Hematopoietic multipotent progenitor cell treated with erythropoietin and hydrocortisone succinate and interleukin-3 and kit ligand, for 8 days (in vitro differentiated cells): ENCODE measurements at places on chromosomes 11 and 22.

DNA sequence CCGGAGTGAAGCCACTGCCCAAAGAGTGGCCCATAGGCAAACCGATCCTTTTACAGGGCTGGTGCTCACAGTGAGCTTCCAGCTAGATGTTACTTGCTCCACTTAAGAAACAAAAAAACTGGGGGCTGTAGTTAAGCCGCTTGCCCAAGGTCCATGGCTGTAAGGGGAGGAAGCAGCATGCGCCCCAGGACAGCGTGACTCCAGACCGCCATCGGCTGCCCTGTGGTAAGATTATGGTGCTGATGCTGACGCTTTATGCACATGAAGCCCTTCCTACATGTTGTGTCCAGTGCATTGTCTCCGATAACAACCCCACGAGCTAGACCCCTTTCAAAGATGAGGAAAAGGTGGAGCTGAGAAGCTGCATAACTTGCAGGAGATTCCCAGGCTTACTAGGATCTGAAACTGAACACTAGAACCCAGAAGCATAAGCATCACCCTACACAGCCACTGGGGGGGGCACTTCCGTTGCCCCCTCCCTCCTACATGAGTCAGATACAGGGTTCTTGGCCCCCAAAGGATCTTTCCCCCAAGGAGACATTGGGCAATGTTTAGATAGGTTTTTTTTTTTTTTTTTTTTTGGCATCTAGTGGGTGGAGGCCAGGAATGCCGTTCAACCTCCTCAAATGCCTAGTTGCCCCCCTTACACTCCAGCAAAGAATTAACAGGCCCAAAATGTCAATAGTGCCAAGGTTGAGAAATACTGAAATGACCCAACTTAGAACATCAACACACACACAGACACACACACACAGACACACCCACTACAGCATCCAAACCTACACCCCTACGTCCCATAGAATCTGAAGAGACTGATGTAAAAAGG is 53.9 kb downstream of the MN1 start:
- DNase-seq, result no peak

GRCh38 chr11:129189646-129190045 is 2.5 kb downstream of the ARHGAP32 start:
- no peak for DNase-seq

DNA sequence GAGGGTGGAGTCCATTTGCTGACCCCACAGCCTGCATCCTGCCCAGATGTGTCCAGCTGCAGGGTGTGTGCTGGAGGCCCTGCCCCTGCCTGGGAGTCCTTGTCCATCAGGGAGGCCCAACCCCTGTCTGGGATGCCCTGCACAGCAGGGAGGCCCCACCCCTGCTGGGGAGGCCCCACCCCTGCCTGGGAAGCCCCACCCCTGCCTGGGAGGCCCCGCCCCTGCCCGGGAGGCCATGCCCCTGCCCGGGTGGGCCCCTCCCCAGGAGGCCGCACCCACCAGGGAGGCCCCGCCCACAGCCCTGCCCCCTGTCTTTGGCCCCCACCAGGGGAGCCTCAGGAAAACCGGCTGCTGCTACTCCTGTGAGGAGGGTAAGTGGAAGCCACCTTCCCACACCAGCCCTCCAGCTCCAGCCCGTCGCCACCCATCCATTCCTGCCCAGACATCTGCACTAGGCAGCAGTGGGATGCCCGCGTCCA is 37.2 kb downstream of the MUC5B start:
- DNase-seq, result peak; percentile 45

- DNase-seq, result no peak
These were observed 635 bp upstream of the GRK3 start for GRCh38 chr22:25563761-25564319.

- DNase-seq, result no peak
These were observed 52.4 kb downstream of the OTOG start for GRCh38 chr11:17599460-17599925.

DNA sequence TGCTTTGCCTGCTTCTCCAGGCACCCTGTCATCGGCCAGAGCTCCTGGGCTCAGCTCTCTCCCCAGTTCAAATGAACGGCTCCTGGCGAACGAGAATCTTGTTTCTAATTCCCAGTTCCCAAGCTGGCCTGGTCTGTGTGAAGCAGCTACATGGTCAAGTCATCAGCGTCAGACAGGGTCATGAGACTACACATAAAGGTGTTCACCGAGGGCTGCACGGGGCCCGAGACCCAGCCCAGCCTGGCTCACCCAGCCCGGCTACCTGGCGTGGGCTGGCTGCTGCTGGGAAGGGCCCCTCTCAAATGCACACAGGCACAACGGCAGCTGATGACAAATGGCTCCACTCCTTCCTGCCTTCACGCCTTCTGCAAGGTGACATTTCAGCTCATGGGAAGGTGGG is 14.6 kb upstream of the CELSR1 start:
- DNase-seq, result no peak

GRCh38 chr11:88421530-88421929 is 84.0 kb upstream of the CTSC start:
- DNase-seq, result peak; percentile 47
